Naive thymus-derived CD8-positive, alpha-beta T cell (primary cell): ENCODE measurements at places on chromosomes 1 and 21. TPM values are rescaled to one million over a fixed set of nuclear protein-coding genes. Genes with fewer than 3 reads are reported as not detected.

DNA sequence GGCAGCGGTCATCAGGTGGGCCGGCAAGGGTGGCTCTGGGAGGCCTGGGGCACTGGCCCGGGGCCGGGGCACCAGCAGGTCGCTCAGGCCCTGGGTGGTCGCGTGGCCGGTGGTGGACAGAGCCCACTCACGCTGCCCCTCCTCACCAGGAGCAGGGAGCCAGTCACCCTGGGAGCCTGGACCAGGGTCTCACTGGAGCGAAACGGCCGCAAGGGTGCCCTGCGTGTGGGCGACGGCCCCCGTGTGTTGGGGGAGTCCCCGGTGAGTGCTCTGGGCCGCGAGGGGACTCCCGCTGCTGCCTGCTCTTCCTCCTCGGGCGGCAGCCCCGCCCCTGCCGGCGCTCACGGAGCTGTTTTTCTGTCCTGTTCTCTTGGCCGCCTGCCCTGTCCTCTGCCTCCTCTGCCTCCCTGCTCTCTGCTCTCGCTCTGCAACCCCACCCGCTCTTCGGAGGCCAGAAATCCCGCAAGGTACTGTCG lies 23.5 kb downstream of the RNF223 start:
- no peak for DNase-seq
- H3K4me1 ChIP-seq: no peaks in the 10 kb centered on the region
- no peaks in the 10 kb centered on the region for H3K36me3 ChIP-seq

- peaks cover 7% of the 10 kb centered on the region for H3K36me3 ChIP-seq
- H3K4me3 ChIP-seq: no peak overlapping the region
- H3K4me1 ChIP-seq: peaks cover 6% of the 10 kb centered on the region
- peaks cover 47% of the 10 kb centered on the region for H3K27me3 ChIP-seq
- DNase-seq: no peak
These were observed 5.8 kb upstream of the WNT3A start for GRCh38 chr1:228000836-228001563.

GRCh38 chr1:150259758-150260669 lies 2.4 kb downstream of the CA14 start:
- DNase-seq: no peak
- peaks cover 10% of the 10 kb centered on the region for H3K4me1 ChIP-seq
- H3K27me3 ChIP-seq: peaks cover 6% of the 10 kb centered on the region
- H3K4me3 ChIP-seq: no peak overlapping the region

DNA sequence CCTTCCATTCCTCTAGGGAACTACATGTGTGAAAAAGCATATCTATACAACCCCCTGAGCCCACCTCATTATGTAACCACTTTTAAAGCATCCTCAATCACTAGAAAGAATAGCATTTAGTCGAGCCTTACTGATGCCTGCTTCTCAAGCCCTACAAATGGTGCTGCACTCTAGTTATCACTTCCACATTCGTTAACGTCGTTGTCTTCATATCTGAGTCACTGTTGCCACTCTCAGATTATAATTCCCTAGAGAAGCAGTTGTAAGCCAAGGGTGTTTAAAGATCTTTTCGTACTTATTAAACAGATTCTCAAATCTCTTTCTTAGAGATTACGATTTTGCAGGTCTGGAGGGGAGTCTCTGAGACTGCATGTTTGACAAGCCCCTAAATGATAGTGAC lies 16.5 kb downstream of the ATP1B1 start:
- DNase-seq: no peak
- no peak overlapping the region for H3K27ac ChIP-seq
- H3K27me3 ChIP-seq: no peaks in the 10 kb centered on the region
- H3K4me1 ChIP-seq: no peaks in the 10 kb centered on the region
- H3K4me3 ChIP-seq: no peak overlapping the region

- no peak overlapping the region for H3K4me3 ChIP-seq
- H3K27me3 ChIP-seq: peaks cover 13% of the 10 kb centered on the region
- H3K27ac ChIP-seq: no peak overlapping the region
- no peaks in the 10 kb centered on the region for H3K36me3 ChIP-seq
- H3K4me1 ChIP-seq: no peaks in the 10 kb centered on the region
These were observed 49.0 kb downstream of the KLHDC7A start for GRCh38 chr1:18529714-18530113.

DNA sequence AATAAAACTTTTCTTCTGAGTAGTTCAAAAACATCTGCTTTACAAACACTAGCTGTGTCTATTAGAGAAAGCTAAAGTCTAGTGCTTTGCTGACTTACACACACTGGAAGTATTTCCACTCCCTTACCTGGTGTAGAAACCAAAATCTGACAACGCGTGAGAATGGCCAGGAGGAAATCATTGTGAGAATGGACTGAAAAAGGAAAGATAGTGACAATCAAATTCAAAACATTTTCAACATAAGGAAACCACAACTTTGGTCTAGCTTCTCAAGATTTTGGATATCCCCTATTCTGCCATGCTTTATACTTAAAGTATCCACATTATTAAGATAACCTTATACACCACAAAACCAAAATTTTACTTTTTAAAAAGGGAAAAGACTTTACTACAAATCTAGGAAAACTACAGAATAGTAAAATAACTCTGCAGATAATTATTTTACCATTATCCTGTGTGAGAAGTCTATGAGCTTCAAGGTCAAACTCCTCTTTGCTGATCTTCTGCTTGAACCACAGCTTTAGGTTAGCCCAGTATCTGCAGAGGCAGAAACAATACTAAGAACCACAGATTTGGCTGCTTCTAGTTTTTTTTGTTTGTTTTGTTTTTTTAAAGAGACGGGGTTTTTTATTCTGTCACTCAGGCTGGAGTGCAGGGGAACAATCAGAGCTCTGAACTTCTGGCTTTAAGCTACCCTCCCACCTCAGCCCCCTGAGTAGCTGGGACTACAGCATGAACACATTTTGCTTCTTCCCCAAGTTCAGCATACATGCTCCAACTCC lies 6.6 kb downstream of the TADA1 start:
- H3K4me3 ChIP-seq: no peak overlapping the region
- peaks cover 59% of the 10 kb centered on the region for H3K4me1 ChIP-seq

Gene SPRR2E
- not detected for total RNA-seq

Gene WDR77
- 35.4 TPM for total RNA-seq

Gene CZIB
- total RNA-seq: 95.6 TPM

DNA sequence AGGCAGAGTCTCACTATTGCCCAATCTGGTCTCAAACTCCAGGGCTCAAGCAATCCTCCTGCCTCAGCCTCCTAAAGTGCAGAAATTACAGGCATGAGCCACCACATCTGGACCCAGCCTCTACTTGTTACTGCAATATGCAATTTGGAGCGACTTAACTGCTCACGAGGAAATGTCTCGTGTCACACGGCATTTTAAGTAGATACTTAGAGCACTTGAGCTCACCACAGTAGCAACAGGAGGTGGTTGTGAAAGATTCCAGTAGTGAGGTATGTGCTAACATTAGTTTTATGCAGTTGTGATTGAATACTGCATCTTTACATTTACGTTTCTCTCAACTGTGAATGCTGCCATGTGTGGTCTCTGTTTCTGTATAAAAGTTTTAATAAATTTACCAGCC lies 5.8 kb upstream of the NDUFV3 start:
- H3K27ac ChIP-seq: no peak overlapping the region
- no peaks in the 10 kb centered on the region for H3K36me3 ChIP-seq
- no peaks in the 10 kb centered on the region for H3K27me3 ChIP-seq
- no peak for DNase-seq
- peaks cover 2% of the 10 kb centered on the region for H3K4me1 ChIP-seq

DNA sequence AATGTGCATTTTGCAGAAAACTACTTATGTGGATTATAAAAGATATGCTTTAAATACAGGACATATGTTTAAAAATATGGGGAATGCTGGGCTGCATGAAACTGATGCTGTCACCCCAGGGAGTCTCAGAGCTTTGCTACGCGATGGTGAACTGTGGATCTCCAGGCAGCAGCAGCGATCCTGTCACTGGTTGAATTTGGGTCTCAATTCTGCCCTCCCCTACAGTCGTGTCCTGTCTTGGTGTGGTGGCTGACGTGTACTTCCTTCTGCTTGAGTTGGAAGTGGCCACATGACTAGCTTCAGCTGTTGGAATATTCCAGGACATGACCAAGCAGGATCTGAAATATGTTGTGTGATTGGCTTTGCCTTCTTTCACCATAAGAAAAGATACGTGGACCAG lies 222.9 kb upstream of the AJAP1 start:
- no peak for DNase-seq
- no peaks in the 10 kb centered on the region for H3K36me3 ChIP-seq
- H3K4me1 ChIP-seq: no peaks in the 10 kb centered on the region

Gene DHDDS
- 35.5 TPM for total RNA-seq

DNA sequence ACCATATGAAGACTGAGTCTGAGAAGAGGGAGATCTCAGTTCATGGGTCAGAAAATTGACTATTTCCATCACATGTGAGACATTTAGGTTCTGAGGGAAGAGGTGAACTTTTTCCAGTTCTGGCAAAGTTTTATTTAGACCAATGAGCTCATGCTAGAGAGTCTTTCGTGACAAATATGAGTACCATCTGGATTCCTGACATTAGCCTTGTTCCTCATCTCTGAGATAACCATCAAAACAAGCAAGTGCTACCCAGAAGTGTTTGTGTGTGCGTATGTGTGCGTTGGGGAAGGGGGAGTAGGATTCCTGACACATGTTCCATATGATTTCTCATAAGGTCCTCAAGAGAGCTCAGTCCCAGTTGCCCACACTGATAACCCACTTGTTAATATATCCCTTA lies 120.6 kb downstream of the FASLG start:
- no peak for DNase-seq
- H3K36me3 ChIP-seq: no peaks in the 10 kb centered on the region
- peaks cover 7% of the 10 kb centered on the region for H3K4me1 ChIP-seq
- no peak overlapping the region for H3K27ac ChIP-seq

DNA sequence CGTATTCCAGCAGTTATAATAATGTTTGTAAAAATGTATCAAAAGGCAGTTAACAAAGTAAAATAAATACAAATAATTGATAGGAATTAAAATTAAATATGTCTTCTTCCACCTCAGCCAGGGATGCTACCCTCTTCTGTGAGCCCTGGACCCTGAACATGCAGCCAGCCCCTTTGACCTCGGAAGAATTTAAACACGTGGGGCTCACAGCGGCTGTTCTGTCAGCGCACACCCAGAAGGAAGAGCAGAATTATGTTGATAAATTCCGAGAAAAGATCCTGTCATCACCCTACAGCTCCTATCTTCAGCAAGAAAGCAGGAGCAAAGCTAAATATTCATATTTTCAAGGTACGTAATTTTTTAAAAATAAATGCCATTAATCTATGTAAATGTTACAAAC lies 26.5 kb downstream of the UTS2 start:
- no peak overlapping the region for H3K27ac ChIP-seq
- peak overlapping the region; percentile 90 for H3K4me3 ChIP-seq
- no peak for DNase-seq
- no peaks in the 10 kb centered on the region for H3K27me3 ChIP-seq

GRCh38 chr1:243482141-243483022 lies 226.5 kb downstream of the SDCCAG8 start:
- H3K4me3 ChIP-seq: peak overlapping the region; percentile 88
- no peaks in the 10 kb centered on the region for H3K27me3 ChIP-seq
- no peak for DNase-seq
- peaks cover 19% of the 10 kb centered on the region for H3K4me1 ChIP-seq
- no peak overlapping the region for H3K27ac ChIP-seq

GRCh38 chr1:1262071-1262470 lies 11.6 kb downstream of the UBE2J2 start:
- H3K27me3 ChIP-seq: no peaks in the 10 kb centered on the region
- no peak overlapping the region for H3K4me3 ChIP-seq
- peaks cover 11% of the 10 kb centered on the region for H3K4me1 ChIP-seq
- no peak for DNase-seq

DNA sequence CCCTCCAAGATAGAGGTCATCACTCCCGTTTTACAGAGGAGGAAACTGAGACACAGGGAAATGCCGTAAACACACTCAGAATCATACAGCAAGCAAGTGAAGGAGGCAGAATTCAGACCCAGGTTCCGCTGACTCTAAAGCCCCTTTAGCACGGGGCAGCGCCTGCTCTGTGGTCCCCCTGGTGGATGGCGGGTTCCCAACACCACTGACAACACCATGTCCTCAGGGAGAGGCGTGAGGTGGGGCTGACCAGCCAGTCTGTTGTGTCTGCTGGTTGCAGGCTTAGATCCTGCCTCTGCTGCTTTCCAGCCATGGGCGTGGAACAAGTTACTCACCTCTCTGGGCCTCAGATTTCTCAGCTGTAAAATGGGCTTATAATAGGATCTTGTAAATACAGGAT lies 617.3 kb downstream of the MATN1 start:
- no peak overlapping the region for H3K4me3 ChIP-seq
- H3K4me1 ChIP-seq: no peaks in the 10 kb centered on the region
- DNase-seq: no peak
- no peak overlapping the region for H3K27ac ChIP-seq
- peaks cover 27% of the 10 kb centered on the region for H3K27me3 ChIP-seq
- H3K36me3 ChIP-seq: no peaks in the 10 kb centered on the region

GRCh38 chr1:174165471-174166137 lies 6.3 kb downstream of the RABGAP1L start:
- H3K4me1 ChIP-seq: peaks cover 13% of the 10 kb centered on the region
- no peak overlapping the region for H3K4me3 ChIP-seq
- no peak overlapping the region for H3K27ac ChIP-seq
- no peak for DNase-seq
- no peaks in the 10 kb centered on the region for H3K27me3 ChIP-seq
- no peaks in the 10 kb centered on the region for H3K36me3 ChIP-seq

DNA sequence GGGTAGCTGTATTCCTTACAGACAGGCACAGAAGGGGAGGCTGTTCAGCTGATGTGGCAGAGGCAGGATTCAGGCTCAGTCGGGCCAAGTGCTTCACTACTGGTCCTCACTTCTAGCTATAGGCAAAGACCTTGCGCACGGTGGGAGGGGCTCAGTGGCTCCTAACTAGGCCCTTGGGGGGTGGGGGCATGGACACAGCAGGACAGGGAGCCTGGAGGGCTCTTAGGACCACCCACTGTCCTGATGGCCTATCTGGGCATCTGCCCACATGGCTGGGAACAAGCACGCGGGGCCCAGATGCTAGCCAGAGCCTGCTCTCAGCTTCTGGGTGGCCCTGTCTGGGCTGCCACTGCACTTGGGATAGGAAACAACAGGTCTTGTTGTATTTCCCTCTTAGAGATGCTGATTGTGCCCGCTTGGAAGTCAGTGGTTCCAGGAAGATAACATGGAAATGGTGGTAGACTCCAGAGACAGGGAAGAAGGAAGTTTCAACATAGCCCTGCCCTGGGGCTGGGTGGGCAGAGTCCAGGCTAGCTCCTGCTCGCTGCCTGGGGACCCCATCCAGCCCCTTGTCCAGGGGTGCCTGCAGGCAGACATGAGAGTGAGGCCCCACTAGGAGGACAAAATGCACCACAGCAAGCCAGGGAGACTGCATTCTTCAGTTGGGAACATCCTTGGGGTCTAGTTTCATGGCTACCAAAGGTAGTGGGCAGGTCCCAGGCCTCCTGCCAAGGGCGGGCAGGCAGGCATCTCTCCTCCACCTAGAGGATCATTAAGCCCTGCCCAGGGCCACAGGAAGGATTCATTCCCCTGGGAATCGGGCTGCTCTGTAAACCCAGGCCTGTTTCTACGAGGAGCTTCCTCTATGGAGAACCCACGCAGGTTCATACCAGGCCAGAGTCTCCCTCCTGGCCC lies 102.5 kb downstream of the BCAR3 start:
- H3K27ac ChIP-seq: no peak overlapping the region
- no peaks in the 10 kb centered on the region for H3K4me1 ChIP-seq
- no peak overlapping the region for H3K4me3 ChIP-seq
- no peaks in the 10 kb centered on the region for H3K27me3 ChIP-seq

Gene PBXIP1
- total RNA-seq: 319 TPM

GRCh38 chr1:51928896-51929295 lies 50.4 kb upstream of the NRDC start:
- no peaks in the 10 kb centered on the region for H3K36me3 ChIP-seq
- no peaks in the 10 kb centered on the region for H3K27me3 ChIP-seq
- H3K4me1 ChIP-seq: no peaks in the 10 kb centered on the region
- no peak for DNase-seq
- no peak overlapping the region for H3K4me3 ChIP-seq
